ENCODE measurements at places on chromosomes 11 and 22.

GRCh38 chr11:103624708-103625623, 411.5 kb upstream of the DDI1 start:
- DNase-seq = no peak

GRCh38 chr11:9535189-9535781, 38.2 kb upstream of the WEE1 start:
- peak; percentile 89 for DNase-seq

DNA sequence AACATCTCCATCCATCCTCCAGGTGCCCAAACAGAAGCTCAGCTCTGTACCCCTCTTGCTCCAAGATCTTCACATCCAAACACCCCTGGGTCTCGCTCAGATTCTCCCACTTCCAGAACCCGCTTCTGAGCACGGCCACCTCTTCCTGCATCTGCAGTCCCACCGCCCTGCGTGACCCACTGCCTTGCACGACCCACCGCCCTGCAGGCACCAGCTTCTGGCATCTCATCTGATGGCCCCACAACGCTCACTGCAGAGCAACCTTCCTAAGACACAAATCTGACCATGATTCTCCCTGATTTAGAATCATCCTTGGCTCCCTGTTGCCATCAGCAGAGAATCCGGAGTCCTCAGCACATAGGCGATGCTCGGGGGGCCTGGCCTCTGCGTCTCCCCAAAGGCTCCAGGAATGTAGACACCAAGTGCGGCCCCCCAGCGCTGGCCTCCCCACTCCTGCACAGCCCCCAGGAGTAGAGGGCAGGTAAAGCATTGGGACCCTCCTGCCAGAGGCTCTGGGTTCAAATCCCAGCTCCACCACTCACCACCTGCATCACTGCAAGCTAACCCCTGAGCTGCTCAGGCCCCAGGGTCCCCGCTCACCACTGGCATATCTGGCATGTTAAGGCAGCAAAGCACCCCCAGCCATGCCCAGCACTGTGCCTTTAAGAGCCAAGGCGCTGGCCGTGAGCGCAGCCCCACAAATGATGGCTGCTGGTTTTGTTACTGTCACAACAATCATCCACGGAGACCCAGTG, 459.3 kb downstream of the BRD1 start:
- no peak for DNase-seq

DNA sequence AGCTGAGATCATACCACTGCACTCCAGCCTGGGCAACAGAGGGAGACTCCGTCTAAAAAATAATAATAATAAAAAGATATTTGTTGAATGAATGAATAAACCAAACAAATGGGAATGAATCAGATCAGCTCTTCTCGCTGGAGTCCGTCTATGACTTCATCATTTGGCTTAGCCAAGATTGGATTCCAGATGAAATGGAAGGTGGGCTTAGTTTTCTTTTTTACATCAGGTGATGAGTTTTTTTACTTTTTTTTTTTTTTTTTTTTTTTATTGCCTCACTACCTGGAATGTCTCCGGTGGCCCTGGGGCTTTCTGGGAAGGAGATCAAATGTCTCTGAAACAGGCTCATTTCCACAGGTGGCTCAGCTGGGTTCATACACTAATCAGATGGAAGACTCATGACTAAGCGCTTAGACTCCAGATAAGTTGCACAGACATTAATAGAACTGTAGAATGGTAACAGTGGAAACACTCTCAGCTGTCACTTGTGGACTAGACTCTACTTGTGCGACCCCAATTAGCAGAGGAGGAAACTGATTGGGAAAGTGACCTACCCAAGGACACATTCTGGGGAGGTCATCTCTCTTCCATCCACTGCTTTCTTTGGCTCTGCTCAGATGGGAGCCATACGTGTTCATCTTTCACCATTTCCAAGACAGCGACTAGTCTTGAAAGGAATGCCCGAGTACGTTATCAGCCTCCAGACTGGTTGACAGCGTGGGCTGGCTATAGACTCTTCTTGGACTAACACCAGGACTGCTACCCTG, 20.5 kb upstream of the RBFOX2 start:
- no peak for DNase-seq

DNA sequence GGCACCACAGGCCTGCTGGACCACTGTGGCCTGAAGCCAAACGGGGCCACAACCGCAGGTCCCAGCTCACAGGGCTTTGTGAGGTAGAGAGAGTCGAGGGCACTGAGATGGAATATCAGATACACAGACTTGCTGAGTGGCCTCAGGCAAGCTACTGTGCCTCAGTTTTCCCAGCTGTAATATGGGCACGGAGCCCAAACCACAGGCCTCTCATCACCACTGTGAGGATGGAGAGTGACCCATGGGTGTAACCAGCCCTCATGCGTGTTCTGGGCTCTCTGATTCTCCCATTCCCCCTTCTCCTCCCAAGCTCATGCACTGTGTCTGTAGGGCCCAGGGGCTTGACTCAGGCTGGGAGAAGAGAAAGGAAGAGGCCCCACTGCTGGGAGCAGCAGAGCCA, 4.2 kb downstream of the UNC93B1 start:
- DNase-seq = no peak

- DNase-seq = peak; percentile 41
Measured at GRCh38 chr11:76850815-76851214, 9.9 kb upstream of the ACER3 start.

DNA sequence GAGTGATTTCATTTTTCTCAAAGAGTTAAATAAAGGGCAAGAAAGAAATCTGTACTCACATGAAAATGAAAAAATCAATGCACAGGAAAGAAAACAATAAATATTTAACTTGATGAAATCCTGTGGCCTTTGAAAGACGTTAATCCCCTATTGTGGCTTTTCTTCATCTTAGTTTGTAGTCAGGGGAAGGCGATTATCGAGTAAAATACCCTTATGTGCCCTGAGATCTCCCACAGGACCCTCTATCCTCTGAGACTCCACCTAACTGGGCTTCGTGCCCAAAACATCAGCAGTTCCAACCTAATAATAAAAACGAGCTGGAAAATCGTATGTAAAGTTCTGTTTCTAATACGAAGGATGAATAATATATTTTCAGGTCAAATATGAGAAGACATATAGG, 208.2 kb upstream of the ZC3H12C start:
- no peak for DNase-seq

Measured in psoas muscle (tissue), 8 donors.